ENCODE measurements at places on chromosomes 7 and 10.
A peak's percentile ranks its signal among the peaks of the same experiment; 100 is the strongest.

DNA sequence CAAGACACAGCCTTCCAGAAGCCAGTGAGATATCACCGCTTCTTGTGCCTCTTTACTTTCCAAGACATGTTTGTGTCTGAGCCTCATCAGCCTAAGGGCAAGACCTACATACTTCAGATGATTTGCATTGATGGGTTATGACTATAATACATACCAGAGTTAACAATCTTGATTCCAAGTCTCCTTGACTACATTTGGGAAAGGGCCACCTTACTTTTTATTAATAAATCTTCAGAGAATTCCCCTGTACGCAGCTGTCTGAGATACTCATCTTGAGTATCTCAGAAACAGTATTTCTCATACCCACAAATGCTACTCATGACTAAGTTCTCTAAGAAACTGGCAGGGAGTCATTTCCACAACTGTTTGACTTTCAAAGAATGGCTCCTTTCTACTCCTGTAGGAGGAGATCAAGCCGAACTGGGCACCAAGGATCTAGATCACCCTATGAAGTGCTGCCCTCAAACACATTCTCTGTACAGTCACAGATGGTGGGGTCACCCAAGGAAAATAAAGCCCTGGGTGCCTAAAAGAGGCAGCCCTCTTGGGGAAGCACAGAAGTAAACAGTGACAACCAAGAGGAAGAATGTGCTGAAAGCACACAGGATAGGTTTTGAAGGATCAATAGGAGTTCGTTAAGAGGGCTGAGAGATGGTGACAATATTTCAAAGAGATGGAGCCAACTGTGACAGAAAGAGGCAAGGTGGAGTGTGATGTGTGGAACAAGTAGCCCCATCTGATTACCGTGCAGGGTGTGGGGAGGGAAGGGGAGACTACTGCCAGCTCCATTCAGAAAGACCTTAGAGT lies 138.9 kb downstream of the JAZF1 start:
- ATAC-seq = no peak

DNA sequence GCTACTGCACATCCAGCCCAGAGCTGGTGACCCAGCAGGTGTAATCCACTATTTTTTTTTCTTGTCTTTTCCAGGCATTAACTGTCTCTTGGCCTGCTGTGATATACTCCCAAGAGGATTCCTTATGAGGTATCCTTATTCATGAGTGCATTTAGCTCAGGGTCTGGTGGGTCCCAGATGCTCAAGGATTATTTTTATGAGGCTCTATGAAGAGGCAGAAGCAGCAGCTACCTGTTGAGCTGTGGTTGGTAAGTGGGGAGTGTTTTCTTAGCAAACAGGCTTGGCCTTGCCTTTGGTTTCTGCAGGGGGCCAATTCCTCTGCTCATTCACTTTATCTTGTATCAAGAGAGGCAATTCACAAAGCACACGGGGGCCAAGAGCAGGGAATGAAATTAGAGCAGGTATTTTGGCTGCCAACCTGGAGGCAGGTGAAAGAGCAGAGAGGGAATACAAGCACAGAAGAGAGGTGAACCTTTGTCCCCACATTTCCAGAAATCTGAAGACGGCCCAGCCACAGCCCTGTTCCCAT lies 221.6 kb downstream of the TMEM178B start:
- ATAC-seq = no peak

DNA sequence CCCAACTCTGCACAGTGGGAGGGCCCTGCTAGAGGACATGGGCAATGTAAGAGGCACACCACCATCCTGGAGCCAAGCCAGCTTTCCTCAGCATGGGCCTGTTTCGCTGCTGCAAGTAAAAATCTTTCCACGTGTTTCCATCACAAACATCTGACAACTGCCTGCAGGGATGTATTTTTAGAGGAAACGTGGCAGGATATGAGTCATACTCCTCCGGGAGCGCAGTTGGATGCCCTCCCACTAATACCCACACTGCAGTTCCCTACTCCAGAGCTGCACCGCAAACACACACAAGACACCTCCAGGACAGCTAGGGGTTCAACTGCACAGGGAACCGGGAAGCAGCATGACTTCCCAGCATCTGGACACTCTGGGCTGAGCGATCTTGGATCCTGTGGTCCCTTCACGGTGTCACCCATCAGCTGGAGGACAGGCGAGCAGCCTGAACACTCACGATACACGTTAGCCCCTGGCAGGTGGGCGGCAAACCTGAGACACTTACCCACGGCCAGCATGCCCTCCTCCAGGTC lies 26.1 kb downstream of the PLAC9 start:
- peak; percentile 96 for ATAC-seq

DNA sequence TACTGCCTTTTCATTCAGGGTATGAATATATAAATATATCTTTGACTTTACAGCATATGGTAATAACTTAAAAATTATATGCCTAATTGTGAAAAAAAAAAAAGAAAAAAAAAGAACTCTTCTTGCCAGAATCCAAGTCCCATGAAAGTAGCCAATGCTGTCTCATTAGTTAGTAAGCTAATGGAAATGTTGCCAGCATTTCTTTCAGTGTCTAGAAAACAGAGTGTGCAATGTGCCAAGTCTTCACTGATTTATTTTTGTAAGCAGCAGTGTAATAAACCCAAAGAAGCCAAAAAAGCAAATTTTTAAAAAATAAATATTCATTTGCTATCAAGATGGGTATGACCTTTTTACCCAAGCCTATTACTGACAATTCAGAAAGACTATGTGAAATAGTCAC lies 31.1 kb upstream of the LRRN3 start:
- no peak for ATAC-seq

Measured in motor neuron (in vitro differentiated cells).